ENCODE measurements at places on chromosomes 1 and 21. TPM values are rescaled to one million over a fixed set of nuclear protein-coding genes. Genes with fewer than 3 reads are reported as not detected.

CRYBG2 gene
- 1.7 TPM for total RNA-seq

TTC34 gene
- total RNA-seq: 0.05 TPM

AIM2 gene
- not detected for total RNA-seq

TAL1 gene
- not detected for total RNA-seq

ICOSLG gene
- total RNA-seq: 2.6 TPM

TNFSF4 gene
- 0.04 TPM for total RNA-seq

BGLAP gene
- 0.46 TPM for total RNA-seq

DPT gene
- total RNA-seq: not detected

CAMK1G gene
- 0.24 TPM for total RNA-seq

RIPPLY3 gene
- total RNA-seq: 0.73 TPM

ST7L gene
- total RNA-seq: 10.6 TPM

PDC gene
- not detected for total RNA-seq

METTL18 gene
- 7.3 TPM for total RNA-seq

NBPF4 gene
- 0.25 TPM for total RNA-seq

S100A16 gene
- 483 TPM for total RNA-seq

SPRR1A gene
- total RNA-seq: not detected

RORC gene
- not detected for total RNA-seq

OR2L3 gene
- not detected for total RNA-seq

A3GALT2 gene
- total RNA-seq: not detected

LCE3E gene
- not detected for total RNA-seq

SPRR2G gene
- not detected for total RNA-seq

AK5 gene
- total RNA-seq: 8.1 TPM

PRR9 gene
- not detected for total RNA-seq

FAM131C gene
- 15.5 TPM for total RNA-seq

CRYZL1 gene
- 12.9 TPM for total RNA-seq

LAD1 gene
- 0.66 TPM for total RNA-seq

SYTL1 gene
- total RNA-seq: 0.68 TPM

CHIA gene
- total RNA-seq: not detected

ZNF687 gene
- 15.8 TPM for total RNA-seq

S100A7 gene
- not detected for total RNA-seq

IGSF3 gene
- total RNA-seq: 26.5 TPM

TNFSF18 gene
- not detected for total RNA-seq

PLEKHM2 gene
- 26.1 TPM for total RNA-seq

CAMTA1 gene
- 63.7 TPM for total RNA-seq

Data from A549 treated with DMSO at 1 μM for 4 hours (cell line).